ENCODE measurements at places on chromosomes 6 and 20.

DNA sequence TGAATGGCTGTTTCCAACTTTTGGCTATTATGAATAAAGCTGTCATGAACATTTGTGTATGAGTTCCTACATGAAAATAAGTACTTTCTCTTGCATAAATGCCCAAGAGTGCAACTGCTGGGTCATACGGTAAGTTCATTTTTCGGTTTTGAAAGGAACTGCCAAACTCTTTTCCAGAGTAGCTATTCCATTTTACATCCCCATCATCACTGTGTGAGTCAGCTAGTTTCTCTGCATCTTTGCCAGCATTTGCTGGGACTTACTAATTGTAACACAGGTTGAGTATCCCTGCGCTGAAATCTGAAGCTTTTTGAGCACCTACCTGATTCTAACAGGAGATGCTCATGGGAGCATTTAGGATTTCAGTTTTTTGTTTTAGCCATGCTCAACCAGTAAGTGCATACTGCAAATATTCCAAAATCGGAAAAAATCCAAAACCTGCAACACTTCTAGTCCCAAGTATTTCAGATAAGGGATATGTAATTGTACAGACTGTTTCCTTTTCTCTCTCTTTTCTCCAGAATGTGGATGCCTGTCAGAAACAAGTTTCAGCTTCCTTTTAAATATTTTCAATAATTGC is 118.4 kb downstream of the DTNBP1 start:
- DNase-seq: no peak

DNA sequence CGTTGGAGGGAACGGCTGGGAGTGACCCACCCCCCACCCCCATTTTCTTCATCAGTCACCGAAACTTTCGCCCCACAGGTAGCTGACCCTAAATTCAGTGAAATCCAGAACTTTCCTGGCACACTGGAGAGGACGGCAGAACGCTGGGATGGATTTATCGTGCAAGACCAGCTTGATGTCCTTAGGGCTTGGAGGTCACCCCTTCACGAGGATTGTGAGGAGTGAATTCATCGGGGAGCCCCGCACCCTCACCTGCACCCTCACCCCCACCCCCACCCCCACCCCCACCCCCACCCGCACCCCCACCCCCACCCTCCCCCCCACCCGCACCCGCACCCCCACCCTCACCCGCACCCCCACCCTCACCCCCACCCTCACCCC is 13.3 kb upstream of the TCFL5 start:
- no peak for DNase-seq

DNA sequence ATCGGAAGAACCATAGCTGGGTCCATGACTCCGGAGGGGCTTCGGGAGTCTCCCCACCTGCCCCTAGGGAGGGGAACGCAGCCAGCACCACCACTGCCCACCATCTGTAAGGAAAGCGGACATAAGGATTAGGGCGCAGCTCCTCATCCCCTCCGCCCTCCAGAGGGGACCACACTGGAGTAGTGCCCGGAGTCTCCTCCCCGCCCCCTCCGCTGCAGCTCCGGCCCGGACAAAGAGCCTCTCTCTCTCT is 628 bp downstream of the SLC35B2 start:
- DNase-seq: no peak

DNA sequence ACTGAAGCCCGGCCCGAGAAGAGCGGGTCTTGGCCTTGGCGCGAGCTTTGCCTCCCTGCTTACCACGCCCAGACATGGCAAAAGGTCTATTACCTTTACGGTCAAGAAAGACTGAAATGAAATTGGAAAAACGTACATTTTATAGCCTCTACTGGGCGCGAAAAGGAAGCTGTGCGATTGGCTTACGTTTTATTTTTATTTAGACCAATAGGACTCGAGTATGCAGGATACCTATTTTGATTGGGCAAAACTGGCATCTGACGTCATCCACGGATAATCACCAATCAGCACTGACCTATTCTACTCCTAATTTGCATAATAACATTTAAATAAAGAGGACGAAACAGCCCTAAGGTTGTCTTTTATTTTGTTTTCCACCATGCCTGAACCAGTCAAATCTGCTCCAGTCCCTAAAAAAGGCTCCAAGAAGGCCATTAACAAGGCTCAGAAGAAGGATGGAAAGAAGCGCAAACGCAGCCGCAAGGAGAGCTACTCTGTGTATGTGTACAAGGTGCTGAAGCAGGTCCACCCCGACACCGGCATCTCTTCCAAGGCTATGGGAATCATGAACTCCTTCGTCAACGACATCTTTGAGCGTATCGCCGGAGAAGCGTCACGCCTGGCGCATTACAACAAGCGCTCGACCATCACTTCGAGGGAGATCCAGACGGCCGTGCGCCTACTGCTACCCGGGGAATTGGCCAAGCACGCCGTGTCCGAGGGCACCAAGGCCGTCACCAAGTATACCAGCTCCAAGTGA is 97.4 kb downstream of the OR2B2 start:
- peak; percentile 35 for DNase-seq

DNA sequence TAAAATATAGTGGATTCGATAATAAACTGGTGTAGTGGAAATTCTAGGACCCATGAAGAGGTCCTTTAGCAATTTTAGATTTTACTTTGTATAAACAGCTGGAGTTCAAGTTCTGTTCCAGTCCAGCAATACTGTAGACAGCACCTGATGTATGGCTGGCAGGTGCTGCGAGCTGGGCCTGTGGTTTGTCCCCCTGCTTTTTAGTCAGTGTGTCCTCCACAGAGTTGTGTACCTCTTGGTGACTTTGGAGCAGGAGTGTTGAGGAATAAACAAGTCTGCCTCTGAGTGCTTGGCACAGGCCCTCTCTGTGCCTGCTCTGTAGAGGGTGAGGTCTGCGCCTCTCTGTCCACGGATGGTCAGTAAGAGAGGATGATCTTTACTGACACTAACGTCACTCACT is 13.8 kb downstream of the STX16 start:
- DNase-seq: no peak

DNA sequence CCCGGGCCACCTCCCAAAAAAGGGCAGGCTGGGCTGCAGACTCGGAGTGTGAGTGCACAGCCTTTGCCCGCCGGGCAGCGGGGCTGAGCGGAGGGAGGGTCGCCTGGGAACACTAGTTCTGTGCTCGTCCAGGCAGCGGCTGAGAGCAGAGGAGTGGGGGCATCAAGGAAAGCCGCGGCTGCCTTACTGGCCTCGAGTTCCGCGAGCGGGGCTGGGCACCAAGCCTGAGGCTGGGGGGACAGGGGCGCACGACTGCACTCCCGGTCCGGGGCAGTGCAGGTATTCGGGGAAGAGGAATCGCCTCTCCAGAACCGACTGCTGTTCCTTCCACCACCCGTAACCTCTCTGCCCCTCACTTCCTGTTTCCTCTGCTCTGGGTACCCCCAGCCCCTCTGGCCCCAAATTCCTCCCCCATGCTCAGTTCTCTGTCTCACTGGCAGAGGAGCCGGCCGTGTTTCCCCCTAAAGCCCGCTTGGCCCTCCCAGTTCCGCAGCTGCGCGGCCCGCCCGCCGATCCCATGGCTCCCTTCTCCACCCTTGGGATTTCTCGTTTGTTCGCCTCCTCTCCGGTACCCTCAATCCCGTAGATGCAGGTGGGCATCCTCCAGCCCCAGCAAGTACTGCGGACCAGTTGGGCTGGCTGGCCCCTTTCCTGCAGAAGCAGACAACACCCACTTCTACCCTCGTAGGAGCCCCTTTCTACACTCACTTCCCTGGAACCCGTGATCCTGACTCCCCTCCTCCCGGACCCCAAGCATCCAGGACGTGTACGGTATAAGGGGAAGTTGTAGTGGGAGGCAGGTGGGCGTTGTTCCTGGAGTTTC is 5.1 kb downstream of the RING1 start:
- peak; percentile 51 for DNase-seq

GRCh38 chr6:11043961-11044711 is at the start of gene ELOVL2:
TSS of gene ELOVL2 (minus strand) at chr6:11044305. CDS start at chr6:11044230, 75 bp downstream.
- peak; percentile 71 for DNase-seq

DNA sequence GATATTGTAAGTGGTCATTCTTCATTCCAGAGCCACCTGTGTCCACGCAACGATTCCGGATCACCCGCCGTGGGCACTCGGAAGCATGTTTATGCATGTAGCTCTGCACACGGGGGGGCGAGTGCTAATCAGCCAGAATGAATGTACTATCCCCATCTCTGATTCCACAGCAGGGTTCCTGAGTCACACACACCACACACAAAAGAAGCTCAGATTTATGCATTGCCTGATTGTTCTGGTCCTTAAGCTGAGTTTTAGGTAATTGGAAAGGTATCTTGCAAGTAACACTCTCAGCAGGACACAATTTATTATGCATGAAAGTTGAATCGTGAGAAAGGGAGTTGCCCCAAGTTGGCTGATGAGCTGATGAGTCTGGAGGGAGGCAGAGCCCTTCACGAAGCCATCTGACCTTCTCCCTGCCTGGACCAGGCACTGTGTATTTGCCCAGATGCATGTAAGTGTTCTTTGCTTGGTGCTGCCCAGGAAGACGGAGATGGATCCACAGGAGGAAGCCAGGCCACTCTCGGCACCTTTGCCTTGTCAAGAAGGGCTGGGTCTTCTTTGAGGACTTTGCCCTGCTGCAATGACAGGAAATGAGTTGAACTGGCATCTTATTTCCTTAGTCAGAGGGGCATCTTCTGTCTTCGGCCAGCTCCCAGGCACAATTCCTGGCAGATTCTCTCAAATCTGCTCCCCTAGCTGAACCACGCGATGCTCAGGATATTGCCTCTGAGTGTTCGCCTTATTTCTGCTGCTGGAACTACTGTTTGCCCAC is 141.1 kb downstream of the SYNDIG1 start:
- DNase-seq: no peak

GRCh38 chr6:33925936-33926335 is 122.1 kb upstream of the MLN start:
- no peak for DNase-seq

DNA sequence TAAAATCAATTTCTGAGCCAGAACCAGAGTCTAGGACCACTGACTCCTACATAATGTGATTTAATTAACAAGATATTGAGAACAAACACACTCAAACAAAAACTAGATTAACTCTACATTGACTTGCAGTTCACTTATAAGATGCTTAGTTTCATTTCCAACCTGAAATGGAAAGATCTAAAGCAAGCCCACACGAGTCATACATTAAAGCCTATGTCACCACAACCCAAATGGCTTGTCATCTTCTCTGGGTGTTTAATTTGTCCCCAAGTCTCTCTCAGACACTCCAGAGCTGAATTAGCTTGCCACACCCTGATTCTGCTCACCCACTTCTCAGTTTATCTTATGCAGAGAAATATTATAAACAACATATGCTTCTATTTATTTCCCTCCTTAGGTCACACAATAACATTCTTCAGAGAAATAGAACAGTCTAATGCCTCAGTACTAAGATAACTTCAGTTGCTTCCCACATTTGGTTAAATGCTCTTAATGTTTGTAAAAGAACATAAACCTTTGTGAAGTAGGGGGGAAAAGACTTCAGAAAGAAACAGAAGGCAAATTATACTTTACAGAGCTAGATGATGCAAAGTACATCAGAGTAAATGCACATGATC is 8.8 kb upstream of the FBXO30 start:
- DNase-seq: no peak

DNA sequence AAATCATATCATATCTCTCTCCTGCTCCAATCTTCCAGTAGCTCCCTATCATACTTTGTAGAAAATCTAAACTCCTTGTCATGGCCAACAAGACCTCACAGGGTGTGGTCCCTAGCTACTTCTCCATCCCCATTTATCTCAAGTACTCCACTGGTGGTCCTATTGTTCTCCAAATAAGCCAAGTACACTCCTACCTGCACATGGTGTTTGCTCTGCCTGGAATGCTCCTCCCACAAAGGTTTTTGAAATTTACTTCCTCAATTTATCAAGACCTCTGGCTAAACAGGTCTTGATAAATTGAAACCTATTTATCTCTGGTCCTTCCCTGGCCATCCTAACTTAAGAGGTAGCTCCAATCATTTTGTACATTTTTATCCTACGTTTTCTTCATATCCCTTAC is 12.1 kb downstream of the TMX4 start:
- DNase-seq: no peak

DNA sequence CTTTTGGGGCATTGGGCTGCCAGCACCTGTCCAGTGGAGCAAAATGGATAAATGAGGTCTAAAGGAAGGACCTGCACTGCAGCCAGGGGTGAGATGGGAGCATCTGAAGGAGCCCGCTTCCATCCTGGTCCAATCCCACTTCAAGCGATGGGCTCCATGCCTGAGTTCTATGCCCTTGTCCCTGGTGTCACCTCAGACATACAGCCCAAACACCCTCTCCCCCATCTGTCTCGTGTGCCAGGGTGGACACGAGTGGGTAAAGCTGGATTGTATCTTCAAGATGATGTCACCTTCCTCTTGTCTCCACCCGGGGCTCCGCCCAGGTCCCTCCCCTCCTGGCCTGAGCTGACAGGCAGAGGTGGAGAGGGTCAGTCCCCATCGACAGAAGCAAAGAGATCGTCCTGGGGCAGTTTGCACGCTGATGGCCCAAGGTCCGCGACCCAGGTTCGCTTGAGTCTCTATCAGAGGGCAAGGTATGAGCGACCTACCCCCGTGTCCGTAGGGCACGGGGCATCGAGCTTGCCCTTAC is 544 bp downstream of the SMIM29 start:
- DNase-seq: peak; percentile 79

- DNase-seq: no peak
Observed at GRCh38 chr20:8918145-8918544, 150.7 kb upstream of the PLCB4 start.

DNA sequence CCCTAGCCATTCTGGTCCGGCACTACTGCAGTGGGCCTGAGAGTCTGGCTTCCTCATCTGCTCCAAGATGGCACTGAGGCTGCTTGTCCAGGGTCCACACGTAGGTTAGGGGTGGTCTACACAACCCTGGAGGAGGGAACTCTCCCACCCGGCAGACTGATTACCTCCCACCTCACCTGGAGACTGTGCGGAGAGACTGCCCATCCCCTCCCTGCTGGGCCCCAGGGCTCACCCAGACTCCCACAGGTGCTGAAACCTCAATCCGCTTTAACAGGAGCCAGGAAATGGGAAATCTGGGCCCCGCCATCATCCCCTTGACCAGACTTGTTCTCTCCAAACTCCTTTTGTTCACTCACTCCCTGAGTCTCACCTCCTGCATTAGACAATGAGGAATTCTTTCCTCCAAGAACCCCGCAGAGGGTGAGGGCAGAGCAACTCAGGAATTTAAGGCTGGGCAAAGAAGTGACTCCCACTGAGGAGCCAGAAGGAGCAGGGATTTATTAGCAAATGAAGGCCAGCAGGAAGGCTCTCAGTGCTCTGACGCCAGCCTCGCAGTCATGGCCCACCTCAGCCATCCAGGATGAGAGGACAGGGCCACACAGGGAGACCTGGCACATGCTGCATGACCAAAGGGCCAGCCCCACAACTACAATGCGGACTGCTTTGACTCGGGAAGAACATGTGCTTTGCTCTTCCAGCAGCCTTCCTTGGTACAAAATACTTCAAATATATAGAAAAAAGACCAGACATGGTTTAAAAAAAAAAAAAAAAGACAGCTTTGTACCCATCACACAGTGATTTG is 53.0 kb downstream of the CDK5RAP1 start:
- no peak for DNase-seq

- no peak for DNase-seq
Observed at GRCh38 chr6:109019911-109020310, 74.7 kb downstream of the SESN1 start.

DNA sequence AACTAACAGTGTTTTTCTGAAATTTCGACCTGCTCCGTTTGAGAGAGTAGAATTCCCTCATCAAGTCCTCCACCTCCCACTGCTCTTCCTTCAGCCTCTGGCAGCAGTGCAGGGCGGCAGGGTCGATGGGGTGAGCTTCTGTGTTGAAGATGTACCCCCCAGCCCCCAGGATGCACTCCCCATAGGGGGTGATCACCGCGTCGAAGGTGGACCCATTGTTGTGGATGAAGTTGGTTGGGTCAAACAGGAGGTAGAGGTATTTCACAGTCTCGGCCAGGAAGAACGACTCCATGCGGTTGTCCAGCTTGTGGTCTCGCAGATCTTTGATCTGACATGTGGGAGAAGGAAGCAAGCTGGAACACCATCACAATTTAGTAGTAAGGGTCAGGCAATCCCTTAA is 23.0 kb upstream of the TRPC4AP start:
- no peak for DNase-seq

Measured in left ventricle myocardium superior (tissue), 1 donor.